Calu3 (cell line): ENCODE measurements at places on chromosomes 13 and 19. TPM values are rescaled to one million over a fixed set of nuclear protein-coding genes. Genes with fewer than 3 reads are reported as not detected.

The CEACAM8 gene
- not detected in 2 replicates for total RNA-seq

The EFNB2 gene
- 14.3 and 16.9 TPM in 2 replicates for total RNA-seq

GRCh38 chr19:55220525-55220924, 8.0 kb downstream of the TMEM86B start:
- no peaks in the 10 kb centered on the region for H3K27me3 ChIP-seq
- DNase-seq, result no peak
- H3K27ac ChIP-seq, result no peak overlapping the region
- H3K4me1 ChIP-seq, result peaks cover 25% of the 10 kb centered on the region
- H3K4me3 ChIP-seq, result no peak overlapping the region

- no peak for DNase-seq
- H3K4me1 ChIP-seq, result no peaks in the 10 kb centered on the region
- H3K4me3 ChIP-seq, result no peak overlapping the region
- H3K36me3 ChIP-seq, result no peaks in the 10 kb centered on the region
Observed at GRCh38 chr13:91647361-91647990, 249.1 kb downstream of the GPC5 start.

The DCT gene
- not detected in 2 replicates for total RNA-seq

The RNF113B gene
- total RNA-seq, result not detected in 2 replicates

The GPR4 gene
- not detected in 2 replicates for total RNA-seq
